CD4-positive, alpha-beta T cell treated with Interleukin-4 for 4 hours (primary cell): ENCODE measurements at places on chromosomes 4 and X.

- DNase-seq, result no peak
These were observed 56.7 kb upstream of the RASSF6 start for GRCh38 chr4:73676861-73677323.

DNA sequence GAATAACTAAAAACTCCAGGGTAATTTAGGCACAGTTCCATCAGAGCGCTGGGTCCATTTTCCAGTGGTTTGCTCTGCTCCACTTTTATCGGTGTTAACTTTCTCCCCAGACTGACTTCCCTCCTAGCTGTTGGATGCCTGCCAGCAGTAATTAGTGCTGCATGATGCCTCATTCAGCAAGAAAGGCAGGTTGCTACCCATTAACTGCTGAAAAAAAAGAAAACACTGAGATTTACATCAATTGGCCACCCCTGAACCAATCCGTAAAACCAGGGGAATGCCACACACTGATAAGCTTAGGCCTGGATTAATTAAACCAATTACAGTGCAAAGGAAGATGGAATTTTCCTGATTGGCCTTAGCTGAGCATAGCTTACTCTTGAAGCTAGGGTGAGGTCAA lies 182.4 kb upstream of the CXXC4 start:
- no peak for DNase-seq

DNA sequence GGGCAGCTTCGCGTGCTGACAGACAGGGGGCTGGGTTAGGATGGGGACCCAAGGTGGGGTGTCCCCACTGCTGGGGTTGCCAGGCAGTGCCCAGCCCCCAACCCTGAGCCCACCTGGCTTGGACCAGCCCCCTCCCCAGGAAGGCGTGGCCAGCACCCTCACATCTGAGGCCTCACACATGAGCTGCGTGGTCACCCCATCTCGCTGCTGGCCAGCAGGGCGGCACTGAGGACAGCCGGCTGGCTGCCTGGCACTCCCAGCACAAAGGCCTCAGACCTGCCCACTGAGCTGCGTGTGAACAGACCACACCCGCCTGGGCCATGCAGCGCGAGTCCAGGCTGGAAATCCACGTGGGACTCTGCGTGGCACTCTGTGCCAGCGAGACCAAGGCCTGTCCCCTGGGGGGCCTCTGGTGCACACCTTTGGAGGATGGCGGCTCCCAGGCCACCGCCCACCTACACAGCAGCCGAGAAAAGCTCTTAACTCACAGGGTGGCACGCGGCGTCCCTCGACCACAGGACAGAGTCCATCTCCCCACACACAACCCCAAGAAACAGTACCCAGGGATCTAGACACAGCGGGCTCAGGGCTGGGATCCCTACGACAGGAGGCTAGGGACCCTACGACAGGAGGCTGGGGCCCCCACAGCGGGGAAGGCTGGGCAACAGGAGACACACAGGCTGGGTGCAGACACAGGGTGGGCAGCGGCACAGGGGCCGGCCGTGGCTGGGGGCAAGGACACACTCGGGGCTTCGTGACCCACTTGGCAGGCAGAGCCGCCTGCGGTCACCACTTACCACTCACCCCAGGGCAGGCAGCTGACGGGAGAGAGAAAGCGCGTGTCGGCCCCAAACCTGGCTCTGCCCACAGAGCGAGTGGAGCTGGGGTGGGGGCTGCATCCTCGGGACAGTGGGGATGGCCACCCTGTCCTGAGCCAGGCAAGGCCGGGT lies 9.8 kb downstream of the DGKQ start:
- DNase-seq, result no peak

- DNase-seq, result no peak
These were observed 356.1 kb downstream of the HNRNPD start for GRCh38 chr4:82017680-82018079.

DNA sequence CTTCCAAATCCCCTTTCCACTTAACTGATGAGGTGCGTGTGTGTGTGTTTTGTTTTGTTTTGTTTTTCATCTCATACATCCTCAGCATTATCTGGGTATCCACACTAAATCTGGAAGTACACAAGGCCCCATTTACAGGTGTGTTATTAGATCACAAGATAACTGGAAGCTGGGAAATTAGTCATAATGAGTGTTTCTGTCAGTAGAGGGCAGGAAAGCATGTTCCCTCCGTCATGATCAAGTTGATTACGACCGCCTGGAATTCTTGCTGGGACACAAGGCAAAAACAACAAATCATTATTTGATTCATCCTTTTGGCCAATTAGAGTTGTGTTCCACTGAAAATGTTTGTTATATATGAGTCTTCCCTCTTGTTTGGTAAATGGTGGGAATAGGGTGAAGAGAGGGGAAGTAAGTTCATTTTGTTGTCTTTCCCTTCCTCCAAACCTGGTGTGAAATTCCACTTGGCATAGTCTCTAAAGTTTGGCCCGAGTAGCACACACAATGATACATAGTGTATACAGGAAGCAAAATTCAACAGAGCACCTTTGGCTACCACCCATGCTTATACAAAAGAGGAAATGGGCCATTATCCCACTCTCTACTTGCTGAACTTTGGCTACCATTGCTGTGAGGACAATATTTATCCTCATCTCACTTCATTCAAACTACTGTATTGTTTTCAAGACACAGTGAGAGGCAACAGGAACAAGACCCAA lies 33.3 kb upstream of the TLL1 start:
- DNase-seq, result no peak
